GM06990 (cell line): ENCODE measurements at places on chromosomes 16 and 17.

GRCh38 chr17:63785556-63785955 lies 11.6 kb downstream of the DDX42 start:
- DNase-seq: no peak

DNA sequence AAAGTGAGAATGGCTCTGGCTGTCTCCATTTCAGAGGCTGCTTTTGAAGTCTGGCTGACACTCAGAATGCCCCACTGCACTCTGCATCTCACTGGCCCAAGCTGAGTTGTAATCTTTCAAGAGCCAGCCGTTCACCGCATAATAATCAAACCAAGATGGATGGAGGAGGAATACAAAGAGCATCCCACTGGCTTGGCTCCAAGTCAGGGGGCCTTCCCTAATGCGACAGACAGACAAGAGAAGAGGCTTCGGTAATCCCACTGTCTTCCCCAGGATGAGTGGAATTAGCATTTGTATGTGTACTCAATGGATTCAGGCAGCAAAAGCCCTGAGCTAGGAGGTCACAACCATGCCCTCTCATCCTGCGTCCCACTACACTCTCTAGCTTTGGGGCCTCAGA lies 68.0 kb downstream of the CBLN1 start:
- DNase-seq: no peak

GRCh38 chr17:55433629-55434422 lies 12.2 kb upstream of the MMD start:
- DNase-seq: no peak

- no peak for DNase-seq
Measured at GRCh38 chr17:51630101-51630671, 369.8 kb downstream of the UTP18 start.

GRCh38 chr17:49926886-49927285 lies 42.1 kb upstream of the DLX4 start:
- DNase-seq: no peak

DNA sequence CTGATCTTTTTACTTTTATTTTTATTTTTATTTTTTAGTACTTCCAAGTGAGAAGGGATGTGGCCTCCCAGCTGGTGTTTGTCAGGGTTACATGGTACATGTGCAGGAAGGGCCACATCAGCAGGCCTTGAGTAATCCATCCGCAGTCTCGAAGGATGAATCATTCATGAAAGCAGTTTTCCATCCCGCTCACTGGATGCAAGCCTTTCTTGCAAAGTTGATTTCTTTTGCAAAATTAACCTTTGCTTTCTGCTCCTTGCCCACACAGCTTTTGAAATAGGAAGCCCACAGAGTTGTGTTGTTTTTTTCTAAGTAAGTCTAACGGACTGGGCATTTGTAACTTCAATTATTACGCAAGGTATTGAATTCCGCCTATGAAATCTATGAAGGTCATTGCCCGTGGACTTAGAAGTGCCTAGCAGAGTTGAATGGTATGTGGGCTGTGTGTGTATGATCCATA lies 157.4 kb downstream of the PRKCA start:
- DNase-seq: no peak

DNA sequence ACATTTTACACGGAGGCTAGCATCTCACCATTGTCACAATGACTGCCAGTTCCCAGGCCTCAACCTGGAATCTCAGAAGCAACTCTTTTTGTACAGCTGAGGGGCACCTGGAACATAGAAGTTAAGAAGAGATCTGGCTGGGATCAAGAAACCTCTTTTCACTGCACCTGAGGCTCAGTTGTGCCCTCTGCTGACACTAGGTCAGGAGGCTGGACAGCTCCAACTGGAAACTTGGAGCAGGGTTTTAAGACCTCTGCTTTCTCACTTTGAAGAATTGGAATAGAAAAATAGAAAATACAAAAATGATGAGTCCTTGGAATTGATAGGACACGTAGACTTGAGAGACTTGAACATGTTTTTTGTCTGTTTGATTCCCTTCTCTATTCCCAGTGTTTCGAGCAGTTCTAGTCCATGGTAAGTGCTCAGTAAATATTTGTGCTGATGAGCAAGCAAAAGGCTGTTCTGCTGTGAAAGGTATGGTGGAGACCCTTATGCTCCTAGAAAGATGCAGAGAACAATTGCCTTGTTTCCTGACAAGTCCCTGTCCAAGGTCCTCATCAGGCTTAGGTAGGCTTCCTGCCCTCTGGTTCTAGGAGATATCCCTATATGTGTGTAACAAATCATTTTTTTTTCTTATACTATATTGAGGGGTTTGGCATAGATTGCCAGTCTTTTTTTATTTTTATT lies 13.6 kb upstream of the PPM1D start:
- DNase-seq: no peak

GRCh38 chr17:36495076-36495578 lies 8.6 kb downstream of the ZNHIT3 start:
- no peak for DNase-seq

- no peak for DNase-seq
Measured at GRCh38 chr16:87058728-87059250, 258.4 kb downstream of the C16orf95 start.

DNA sequence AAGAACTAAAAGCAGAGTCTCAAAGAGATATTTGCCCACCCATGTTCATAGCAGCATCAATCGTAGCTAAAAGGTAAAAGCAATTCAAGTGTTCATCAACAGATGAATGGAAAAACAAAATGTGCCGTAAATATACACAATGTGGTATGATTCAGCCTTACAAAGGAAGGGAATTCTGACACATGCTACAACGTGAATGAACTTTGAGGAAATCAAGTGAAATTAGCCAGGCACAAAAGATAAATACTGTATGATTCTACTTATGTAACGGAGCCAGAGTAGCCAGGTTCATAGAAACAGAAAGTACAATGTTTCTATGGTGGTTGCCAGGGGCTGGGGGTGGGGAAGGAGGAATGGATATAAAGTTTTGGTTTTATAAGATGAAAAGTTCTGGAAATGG lies 57.8 kb upstream of the IL34 start:
- DNase-seq: no peak

GRCh38 chr17:81885869-81886548 lies 5.4 kb downstream of the ALYREF start:
- no peak for DNase-seq

DNA sequence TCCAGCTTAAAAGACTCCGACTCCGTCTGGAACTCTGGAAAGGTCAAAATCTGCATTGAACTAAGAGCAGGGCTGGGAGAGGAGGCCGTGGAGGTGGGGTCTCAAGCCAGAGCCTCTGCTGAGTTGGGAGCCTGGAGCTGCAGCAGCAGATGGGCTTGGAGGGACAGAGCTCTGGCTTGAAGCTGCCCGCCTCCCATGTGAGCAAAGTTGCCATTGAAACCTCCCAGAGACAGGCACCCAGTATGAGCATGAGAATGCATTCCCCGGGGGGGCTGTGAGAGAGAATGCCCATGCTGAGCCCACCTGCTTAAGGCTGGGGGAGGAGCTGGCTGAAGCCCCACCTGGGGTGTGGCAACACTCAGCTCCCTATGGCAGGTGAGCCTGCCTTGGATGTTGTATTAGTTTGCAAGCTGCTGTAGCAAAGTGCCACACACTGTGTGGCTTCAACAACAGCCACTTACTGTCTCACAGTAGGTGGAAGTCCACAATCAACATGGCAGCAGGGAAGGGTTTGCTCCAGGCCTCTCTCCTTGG lies 9.6 kb downstream of the KIF19 start:
- no peak for DNase-seq

- no peak for DNase-seq
Measured at GRCh38 chr16:67730326-67730725, 11.2 kb upstream of the GFOD2 start.

DNA sequence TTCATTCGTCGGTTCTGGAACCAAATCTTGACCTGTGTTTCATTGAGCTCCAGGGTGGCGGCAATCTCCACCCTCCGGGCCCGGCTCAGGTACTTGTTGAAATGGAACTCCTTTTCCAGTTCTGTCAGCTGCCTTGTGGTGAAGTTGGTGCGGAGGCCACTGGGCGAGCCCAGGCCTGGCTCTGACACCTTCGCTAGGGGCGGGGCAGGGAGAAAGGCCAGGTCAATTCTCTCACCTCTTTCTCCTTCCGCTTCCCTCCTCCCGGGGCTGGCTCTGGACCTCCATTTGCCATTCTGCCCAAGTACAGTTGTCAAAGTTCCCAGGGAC lies 1.2 kb downstream of the HOXB1 start:
- no peak for DNase-seq

DNA sequence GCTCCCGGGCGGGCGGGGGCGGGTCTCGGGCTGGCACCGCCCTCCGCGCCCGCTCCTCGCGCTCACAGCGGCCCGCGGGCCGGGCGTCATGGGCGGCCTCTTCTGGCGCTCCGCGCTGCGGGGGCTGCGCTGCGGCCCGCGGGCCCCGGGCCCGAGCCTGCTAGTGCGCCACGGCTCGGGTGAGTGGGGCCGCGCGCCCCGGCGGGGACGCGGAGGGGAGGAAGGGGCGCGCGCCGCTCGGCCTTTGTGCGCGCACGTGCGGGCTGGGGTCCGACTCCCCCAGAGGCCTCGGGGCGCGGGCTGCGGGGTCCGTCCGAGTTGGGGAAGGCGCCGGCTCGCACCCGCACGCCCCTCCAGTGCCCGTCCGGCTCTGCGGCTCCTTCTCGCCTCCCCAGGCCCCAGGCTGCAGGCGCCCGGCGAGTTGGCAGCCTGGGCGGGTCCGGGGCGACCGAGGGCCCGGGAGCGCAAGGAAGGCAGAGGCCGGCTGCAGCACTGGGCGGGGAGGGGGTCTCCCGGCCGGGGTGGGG lies at the start of gene NME4:
NME4 (plus strand) TSS at position 65 of the 527 bp plus-strand sequence; CDS start at position 89, 24 bp downstream.
- no peak for DNase-seq

GRCh38 chr17:80663781-80664206 lies 119.2 kb downstream of the RPTOR start:
- DNase-seq: no peak

- DNase-seq: peak; percentile 20
Measured at GRCh38 chr17:1820528-1821252, 9.0 kb downstream of the SMYD4 start.

- no peak for DNase-seq
Measured at GRCh38 chr17:48125829-48126531, 18.4 kb downstream of the SNX11 start.

- no peak for DNase-seq
Measured at GRCh38 chr17:50514936-50515702, 6.9 kb downstream of the MYCBPAP start.

DNA sequence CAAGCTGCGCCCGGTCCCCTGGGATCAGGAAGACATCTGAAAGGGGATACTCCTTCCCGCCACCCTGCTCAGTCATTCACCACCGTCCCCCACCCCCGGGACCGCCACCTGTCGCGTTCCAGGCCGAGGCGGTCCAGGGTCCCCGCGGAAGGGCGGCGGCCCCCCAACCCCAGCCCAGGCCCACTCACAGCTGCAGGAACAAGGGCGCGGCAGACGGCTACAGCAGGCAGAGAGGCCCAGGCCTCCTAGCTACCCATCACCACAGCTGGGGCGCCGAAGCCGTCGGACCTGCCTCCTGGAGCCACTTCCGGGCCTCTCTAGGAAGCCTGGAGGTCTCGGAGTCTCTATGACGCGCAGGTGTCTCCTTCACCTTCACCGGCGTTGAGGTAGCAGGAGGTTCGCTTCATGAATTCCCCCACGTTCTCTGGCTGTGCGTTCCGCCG lies at the start of gene SDR42E1:
SDR42E1 (minus strand) TSS at position 272 of the 443 bp plus-strand sequence. CDS start 10,612 bp downstream, outside the sequence.
- DNase-seq: peak; percentile 71

DNA sequence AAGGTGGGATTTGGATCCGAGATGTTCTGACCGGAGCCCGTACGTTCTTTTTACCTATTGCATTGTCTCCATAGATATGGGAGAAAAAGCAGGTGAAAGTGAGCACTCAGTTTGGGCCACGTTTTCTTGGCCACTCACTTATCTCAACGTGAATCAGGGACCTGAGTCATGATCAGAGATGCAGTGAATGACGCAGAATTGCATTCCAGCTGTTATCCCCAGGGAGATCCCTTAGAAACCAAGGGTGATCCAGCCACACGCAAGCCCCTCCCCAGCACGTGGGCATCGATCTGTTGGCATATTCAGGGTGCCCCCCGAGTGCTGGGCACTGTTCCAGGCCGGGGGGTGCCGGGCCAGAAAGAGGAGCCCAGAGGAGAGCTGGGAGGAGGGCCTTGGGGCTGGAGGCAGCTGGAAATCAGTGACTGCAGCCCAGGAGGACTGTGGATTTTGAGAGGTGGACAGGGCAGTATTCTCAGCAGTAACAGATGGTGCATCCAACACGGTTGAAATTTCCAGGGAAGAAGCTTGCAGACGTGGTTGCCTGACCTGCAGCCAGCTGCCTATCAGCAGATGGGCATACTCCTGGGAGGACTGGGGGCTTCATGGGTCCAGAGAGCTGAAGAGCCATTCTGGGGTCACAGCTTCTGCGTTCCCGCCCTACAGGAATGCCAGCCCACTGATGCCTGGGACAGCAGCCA lies 87.2 kb upstream of the CACNG5 start:
- DNase-seq: no peak

DNA sequence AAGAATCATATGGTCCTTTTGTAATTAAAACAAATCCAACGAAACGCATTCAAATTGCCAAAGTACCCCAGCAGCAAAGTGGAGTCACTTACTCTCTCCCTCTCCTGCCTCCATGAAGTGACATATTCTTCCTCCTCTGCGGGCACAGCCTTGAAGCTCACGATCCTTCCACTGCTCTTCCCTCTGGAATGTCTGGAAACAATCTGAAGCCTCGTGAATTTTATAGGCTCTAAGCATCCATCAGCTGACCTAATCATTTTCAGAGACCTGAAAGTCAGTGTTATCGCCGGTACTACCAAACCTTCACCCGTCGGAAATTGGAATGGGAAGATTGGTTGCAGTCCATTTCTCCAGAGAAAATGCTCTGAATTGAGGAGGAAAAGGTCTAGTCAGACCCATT lies 134.5 kb upstream of the FOXF1 start:
- DNase-seq: no peak

DNA sequence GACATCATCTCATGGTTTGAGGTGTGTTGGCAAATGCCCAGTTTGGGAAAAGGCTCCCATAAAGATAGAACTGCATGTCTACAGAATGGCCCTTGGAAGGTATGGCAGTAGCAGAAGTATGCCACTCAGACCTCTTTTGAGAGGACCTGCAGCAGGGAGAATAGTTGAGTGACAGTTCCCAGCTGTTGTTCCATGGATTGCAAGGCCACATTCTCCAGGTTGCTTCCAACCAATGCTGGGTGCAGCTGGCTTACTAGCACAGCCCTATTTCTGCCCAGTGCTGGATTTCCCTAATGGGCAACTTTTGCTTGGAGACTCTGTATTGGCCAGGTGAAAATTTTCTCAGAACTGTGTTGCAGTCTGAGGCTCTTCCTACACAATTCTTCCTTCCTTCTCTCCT lies 266.2 kb downstream of the UTP18 start:
- no peak for DNase-seq

DNA sequence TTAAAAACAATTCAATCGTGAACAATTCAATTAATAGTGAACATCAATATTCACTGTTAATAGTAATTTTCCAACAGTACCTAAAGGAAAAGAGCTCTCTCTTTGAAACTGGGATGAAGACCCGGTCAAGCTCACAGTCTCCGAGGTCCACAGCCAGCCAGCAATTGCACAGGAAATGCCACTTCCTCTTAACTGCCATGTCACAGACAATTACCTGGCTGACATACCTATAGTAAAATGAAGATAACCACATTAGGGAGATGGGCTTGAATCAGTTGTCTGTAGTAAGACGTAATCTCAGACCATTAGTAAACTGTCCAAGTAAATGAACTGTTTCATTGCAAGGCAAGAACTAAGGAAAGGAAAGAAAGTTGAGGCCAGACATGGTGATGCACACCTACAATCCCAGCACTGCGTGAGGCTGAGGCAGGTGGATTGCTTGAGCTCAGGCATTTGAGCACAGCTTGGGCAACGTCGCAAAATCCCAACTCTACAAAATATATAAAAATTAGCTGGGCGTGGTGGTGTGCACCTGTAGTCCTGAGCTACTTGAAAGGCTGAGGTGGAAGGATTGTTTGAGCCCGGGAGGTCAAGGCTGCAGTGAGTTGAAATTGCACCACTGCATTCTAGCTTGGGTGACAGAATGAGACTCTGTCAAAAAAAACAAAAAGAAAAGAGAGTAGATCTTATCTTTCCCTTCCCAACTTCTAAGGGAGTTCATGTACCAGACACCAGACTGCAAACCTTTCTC lies 36.9 kb downstream of the PKD1L3 start:
- no peak for DNase-seq
